ENCODE measurements at places on chromosomes 2 and 18.

GRCh38 chr2:118710481-118710880 is 137.0 kb downstream of the EN1 start:
- no peak for DNase-seq

DNA sequence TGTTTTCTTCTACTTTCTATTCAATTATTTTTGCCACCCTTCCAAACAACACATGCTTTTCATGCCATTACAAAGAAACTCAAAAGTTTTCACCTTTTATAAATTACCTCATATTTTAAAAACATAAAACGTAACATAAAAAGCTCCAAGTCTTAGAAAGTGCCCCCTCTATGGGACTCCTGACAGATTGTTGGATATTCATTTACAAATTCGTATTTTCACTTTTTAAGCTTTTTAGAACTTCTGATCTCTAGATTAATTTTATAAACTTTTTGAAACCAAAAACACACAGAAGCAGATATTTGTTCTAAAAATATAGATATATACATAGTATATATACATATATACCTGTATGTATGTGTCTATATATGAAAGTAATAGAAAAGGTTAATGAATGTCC is 1.5 kb downstream of the COL5A2 start:
- DNase-seq: no peak

DNA sequence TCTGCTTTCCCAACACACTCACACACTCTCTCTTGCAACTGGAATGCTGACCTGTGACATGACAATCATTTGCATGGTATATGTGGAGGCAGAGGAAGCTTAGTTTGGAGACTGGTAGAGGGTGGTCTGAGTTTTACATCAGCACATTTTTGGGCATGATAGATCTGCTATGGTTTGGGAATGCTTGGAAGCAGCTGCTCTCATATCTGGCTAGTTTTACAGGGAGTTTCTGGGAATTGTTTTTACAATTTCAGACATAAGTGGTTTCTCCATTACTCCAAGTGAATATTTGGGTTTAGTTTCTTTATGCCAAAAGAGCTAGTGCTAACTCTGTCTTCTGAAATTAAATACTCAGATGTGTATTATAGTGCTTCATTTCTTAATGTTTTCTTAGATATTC is 977.6 kb downstream of the SUCLG1 start:
- no peak for DNase-seq

- no peak for DNase-seq
Measured at GRCh38 chr2:134148172-134148571, 105.7 kb upstream of the MGAT5 start.

GRCh38 chr2:84896567-84896966 is 8.9 kb upstream of the TMSB10 start:
- DNase-seq: no peak

GRCh38 chr2:98385050-98385699 is 38.9 kb downstream of the CNGA3 start:
- peak; percentile 19 for DNase-seq

DNA sequence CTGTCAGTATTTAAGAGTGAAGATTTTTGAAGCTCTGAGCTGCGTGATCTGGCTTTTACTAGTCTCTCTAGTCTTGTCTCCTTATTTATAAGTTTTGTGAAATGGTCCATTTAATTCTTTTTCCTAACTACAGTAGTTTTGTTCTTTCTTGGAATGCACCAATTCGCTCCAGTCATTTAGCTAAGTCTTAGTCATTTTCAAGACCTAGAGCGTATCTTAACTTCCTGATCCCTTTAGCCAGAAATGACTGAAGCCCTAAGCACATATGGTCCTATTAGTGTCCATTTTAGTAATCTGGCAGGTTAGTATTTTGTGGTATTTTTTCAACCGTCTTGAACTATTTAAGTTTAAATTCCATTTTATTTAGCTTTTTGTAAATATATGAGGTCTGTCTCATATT is 3.6 kb downstream of the BIRC6 start:
- DNase-seq: no peak

GRCh38 chr2:59383473-59383872 is 1142.3 kb upstream of the FANCL start:
- no peak for DNase-seq

GRCh38 chr2:232225895-232226294 is 152.7 kb upstream of the ALPP start:
- no peak for DNase-seq

DNA sequence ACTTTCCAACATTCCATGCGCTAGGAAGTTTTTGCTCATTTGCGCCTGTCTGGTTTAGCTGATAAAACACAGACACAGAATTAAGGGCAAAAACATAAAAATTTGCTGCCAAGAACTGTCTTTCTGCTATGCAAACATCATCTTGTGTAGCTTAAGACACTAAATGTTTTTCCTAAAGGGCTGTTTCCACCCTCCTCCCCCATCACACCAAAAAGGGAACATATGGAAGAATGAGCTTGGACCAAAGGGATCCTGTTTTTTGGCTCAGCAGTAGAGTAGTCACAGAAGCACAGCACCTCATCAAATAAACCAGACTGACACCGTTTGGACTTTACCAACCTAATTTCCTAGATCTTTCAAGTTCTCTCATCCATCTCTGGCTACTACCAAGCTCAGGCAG is 210.1 kb downstream of the ZNF521 start:
- DNase-seq: no peak

DNA sequence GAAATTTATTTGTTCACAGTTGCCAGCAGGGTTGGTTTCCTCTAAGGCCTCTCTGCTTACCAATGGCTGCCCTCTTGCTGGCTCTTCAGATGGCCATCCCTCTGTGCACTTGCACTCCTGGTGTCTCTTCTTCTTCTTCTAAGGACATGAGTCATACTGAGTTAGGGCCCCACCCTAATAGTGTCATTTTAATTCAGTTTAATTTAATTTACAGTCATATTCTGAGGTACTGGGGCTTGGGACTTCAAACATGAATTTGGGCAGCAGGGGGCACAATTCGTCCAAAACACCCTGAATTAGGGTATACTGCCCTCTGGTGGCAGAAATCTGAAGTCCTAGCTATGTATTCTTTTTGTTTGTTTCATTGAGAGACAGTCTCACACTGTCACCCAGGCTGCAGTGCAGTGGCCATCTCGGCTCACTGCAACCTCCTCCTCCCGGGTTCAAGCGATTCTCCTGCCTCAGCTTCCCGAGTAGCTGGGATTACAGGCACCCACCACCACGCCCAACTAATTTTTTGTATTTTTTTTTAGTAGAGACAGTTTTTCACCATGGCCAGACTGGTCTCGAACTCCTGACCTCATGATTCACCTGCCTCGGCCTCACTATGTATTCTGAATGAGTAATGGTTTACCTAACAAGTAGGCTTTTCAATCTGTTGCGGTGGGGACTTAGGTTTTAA is 19.8 kb downstream of the SLC4A1AP start:
- DNase-seq: peak; percentile 64

- no peak for DNase-seq
Measured at GRCh38 chr2:223897669-223898330, 47.3 kb downstream of the WDFY1 start.

DNA sequence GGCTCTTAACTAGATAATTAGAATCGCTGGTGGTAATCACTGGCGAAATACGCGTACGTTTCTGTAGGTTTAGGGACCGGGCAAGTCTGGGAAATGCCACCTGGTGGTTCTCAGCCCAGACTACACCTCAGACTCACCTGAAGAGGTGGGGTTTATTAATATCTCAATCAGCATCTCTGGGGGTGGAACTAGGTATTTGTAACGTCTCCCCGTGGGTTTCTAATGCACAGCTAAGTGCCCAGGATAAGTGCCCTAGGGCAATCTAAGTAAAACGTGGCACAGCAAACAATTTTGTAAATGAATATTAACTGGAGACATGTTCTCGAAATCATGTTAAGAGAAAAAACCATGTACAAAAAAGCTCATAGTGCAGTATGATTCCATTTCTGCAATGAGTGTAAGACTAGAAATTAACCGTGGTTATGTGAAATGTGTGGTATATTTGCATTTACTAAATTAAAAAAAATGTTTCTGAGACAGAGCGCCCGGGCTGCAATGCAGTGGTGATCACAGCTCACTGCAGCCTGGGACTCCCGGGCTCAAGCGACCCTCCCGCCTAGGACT is 760 bp upstream of the CNOT11 start:
- no peak for DNase-seq

DNA sequence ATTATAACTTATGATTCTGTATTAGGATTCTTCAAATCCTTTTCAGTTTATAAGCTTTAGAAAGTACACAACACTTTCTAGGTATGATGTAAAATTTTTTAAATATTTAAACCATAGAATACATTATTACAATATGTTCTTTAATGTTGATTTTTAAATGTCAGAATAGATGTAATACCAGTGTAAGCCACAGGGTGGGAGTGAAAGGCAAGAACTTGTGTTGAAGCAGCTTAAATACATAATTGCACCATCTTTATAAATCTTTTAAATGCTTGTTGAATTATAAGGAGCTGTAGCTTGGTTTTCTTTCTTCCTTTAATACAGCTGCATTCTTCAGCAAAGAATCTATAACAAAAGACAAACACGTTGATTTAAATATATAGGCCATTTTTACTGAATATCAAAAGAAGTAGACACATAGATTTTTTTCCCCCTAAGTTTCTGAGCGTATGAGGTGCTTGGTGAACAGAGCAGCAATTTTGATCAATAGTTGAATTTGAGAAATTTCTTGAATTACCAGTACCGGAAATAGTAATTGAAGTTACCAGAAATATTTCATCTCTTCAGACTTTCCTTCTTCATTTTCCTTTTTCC is 63.0 kb downstream of the TANK start:
- DNase-seq: no peak

- DNase-seq: no peak
Measured at GRCh38 chr2:45945302-45945717, 293.8 kb downstream of the PRKCE start.

DNA sequence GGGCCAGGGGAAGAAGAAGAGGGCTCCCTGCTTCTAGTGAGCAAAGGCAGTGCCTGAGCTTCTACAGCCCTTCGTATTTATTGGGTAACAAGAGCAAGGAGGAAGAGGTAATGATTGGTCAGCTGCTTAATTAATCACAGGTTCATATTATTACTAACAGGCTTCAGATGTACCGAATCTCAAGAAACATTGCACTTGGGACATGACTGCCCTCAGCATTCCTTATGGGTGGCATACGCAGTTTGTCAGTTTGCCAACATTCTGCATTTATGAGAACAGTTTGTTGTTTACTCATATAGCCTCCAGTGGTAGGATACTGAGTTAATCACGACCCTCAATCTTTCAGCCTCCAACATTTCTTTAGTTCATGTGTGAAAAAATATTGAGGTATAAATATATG is 84.5 kb downstream of the HIBCH start:
- no peak for DNase-seq

GRCh38 chr2:217091531-217091930 is 231.7 kb upstream of the TNP1 start:
- DNase-seq: no peak

- DNase-seq: no peak
Measured at GRCh38 chr2:28228434-28228995, 164.1 kb upstream of the FOSL2 start.

GRCh38 chr18:3960142-3960541 is 495.0 kb downstream of the DLGAP1 start:
- DNase-seq: no peak

- no peak for DNase-seq
Measured at GRCh38 chr2:96789245-96789617, 26.8 kb upstream of the CNNM3 start.

- no peak for DNase-seq
Measured at GRCh38 chr2:59744436-59744835, 809.0 kb downstream of the BCL11A start.

- no peak for DNase-seq
Measured at GRCh38 chr2:287911-288757, at the start of gene ALKAL2. Gene ALKAL2 (minus strand): TSS chr2:288091. CDS start chr2:287835, 256 bp downstream.

DNA sequence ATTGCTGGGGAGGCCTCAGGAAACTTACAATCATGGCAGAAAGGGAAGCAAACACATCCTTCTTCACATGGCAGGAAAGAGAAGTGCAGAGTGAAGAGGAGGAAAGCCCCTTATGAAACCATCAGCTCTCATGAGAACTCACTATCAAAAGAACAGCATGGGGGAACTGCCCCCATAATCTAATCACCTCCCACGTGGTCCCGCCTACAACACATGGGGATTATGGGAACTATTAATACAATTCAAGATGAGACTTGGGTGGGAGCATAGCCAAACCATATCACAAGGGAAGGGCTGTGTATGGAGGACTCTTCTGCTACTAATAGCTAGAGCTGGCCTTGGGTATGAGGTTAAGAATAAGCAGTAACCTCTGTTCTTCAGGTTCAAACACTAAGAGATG is 8.8 kb upstream of the SETBP1 start:
- DNase-seq: no peak

- DNase-seq: no peak
Measured at GRCh38 chr2:68506170-68506569, 38.8 kb downstream of the APLF start.

DNA sequence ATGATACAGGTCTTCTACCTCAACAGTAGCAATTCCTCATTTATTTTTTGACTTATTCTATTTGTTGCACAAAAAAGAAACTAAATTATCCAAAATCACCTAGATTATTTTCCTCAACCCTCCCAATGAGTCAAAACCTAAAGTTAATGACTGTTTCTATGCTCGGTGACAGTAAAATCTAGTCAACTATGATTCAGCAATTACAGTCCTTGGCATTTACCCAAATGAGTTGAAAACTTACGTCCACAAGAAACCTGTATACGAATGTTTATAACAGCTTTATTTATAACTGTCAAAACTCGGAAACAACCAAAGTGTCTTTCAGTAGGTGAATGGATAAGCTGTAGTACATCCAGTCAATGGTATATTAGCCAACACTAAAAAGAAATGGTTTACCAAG is 439.3 kb downstream of the CBLN2 start:
- DNase-seq: no peak

DNA sequence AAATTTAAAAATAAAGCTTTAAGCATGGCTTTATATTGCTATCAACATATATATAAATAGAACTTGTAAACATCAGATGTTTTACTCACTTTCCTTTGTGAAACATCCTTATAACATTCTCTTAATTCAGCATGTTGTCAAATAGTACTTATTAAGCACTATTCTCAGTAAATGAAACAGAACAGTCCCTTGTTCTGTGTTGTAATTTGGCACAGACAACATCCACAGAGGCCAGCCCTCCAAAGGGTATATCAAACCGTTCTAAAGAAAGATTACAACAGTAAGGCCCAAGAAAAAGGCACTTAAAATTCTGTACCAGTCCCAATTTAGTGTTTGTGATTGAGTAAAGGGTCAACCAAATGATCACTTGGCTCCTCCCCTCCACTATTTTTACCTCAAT is 46.0 kb downstream of the GAREM1 start:
- no peak for DNase-seq

DNA sequence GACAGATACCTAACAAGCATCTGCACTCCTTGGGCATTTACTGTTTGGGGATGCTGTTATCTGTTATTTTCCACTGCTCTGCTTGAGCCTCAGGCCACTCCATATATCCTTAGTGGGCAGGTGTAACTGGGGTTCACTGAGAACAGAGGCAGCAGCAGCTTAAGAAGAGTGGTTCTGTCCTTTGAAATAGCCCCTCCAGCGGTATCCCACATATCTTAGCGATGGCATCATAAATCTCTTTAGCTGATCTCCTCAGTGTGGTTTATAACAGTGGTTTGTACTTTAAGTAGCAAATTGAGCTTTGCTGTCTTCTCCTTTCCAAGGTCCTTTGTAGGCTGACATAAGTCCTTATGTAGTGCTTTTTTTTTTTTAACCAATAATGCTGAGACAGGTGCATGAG is 79.7 kb upstream of the RPRM start:
- no peak for DNase-seq

Data from stimulated activated CD8-positive, alpha-beta memory T cell treated with anti-CD3 and anti-CD28 coated beads, Interleukin-4, amount 100 ng/mL, for 1 hour (primary cell).